A549 treated with ZK216348 at 1 μM for 4 hours (cell line): ENCODE measurements at places on chromosomes 3 and 15. TPM values are rescaled to one million over a fixed set of nuclear protein-coding genes. Genes with fewer than 3 reads are reported as not detected.

RAB7A gene
- total RNA-seq = 173 to 210 TPM (median 193 TPM) in 5 replicates

STAB1 gene
- total RNA-seq = 0.09 to 0.14 TPM in 2 of 5 replicates, not detected in the others

PPARG gene
- total RNA-seq = 34.3 to 43.0 TPM (median 40.4 TPM) in 5 replicates

LEKR1 gene
- 0.29 to 1.0 TPM (median 0.56 TPM) in 5 replicates for total RNA-seq

UACA gene
- total RNA-seq = 33.8 to 50.1 TPM (median 48.1 TPM) in 5 replicates

C3orf20 gene
- total RNA-seq = not detected in 5 replicates

NEK11 gene
- total RNA-seq = 4.2 to 5.9 TPM (median 4.5 TPM) in 5 replicates

ZDHHC19 gene
- not detected in 5 replicates for total RNA-seq

PLSCR2 gene
- not detected in 5 replicates for total RNA-seq

CCDC71 gene
- 11.2 to 15.5 TPM (median 13.2 TPM) in 5 replicates for total RNA-seq

GOLGA6D gene
- 0.07 TPM in 1 of 5 replicates, not detected in the others for total RNA-seq

IL5RA gene
- not detected in 5 replicates for total RNA-seq

ADAMTS17 gene
- total RNA-seq = 0.18 to 0.34 TPM in 2 of 5 replicates, not detected in the others

VGLL3 gene
- 4.4 to 15.5 TPM (median 8.1 TPM) in 5 replicates for total RNA-seq

ATP13A5 gene
- total RNA-seq = not detected in 5 replicates

CHP1 gene
- total RNA-seq = 53.4 to 67.2 TPM (median 55.8 TPM) in 5 replicates

TEX55 gene
- total RNA-seq = not detected in 5 replicates

TNFAIP8L3 gene
- total RNA-seq = 13.1 to 22.4 TPM (median 16.4 TPM) in 5 replicates

LYZL4 gene
- not detected in 5 replicates for total RNA-seq

CEP19 gene
- total RNA-seq = 2.6 to 2.9 TPM (median 2.8 TPM) in 5 replicates

PYGO1 gene
- total RNA-seq = 4.8 to 9.6 TPM (median 7.9 TPM) in 5 replicates

RPP25 gene
- 20.2 to 29.5 TPM (median 28.6 TPM) in 5 replicates for total RNA-seq

GOLGA6L7 gene
- total RNA-seq = not detected in 5 replicates

DUOX2 gene
- total RNA-seq = 0.05 to 0.09 TPM (median 0.05 TPM) in 4 of 5 replicates, not detected in the other

MELTF gene
- total RNA-seq = 33.5 to 75.3 TPM (median 61.7 TPM) in 5 replicates

SLC12A1 gene
- total RNA-seq = not detected in 5 replicates

PRSS50 gene
- not detected in 5 replicates for total RNA-seq

LMAN1L gene
- total RNA-seq = not detected in 5 replicates

DUOXA2 gene
- total RNA-seq = not detected in 5 replicates

EFCC1 gene
- not detected in 5 replicates for total RNA-seq

OR4M2 gene
- total RNA-seq = not detected in 5 replicates

UBA3 gene
- 18.7 to 27.9 TPM (median 24.0 TPM) in 5 replicates for total RNA-seq

TRIP4 gene
- 24.4 to 36.1 TPM (median 26.6 TPM) in 5 replicates for total RNA-seq

CCR3 gene
- total RNA-seq = not detected in 5 replicates

FBXW12 gene
- not detected in 5 replicates for total RNA-seq

GRIP2 gene
- 0.52 to 2.0 TPM (median 1.4 TPM) in 5 replicates for total RNA-seq

NR1D2 gene
- 5.8 to 10.7 TPM (median 7.6 TPM) in 5 replicates for total RNA-seq

CMC1 gene
- total RNA-seq = 39.8 to 51.7 TPM (median 44.6 TPM) in 5 replicates

MORC1 gene
- not detected in 5 replicates for total RNA-seq

JAGN1 gene
- 72.0 to 87.1 TPM (median 82.0 TPM) in 5 replicates for total RNA-seq

BCHE gene
- total RNA-seq = 0.50 to 0.87 TPM (median 0.74 TPM) in 5 replicates

INKA1 gene
- 1.1 to 3.0 TPM (median 2.3 TPM) in 5 replicates for total RNA-seq
